NCI-H345 (cell line): ENCODE measurements at places on chromosomes 5 and 9.

DNA sequence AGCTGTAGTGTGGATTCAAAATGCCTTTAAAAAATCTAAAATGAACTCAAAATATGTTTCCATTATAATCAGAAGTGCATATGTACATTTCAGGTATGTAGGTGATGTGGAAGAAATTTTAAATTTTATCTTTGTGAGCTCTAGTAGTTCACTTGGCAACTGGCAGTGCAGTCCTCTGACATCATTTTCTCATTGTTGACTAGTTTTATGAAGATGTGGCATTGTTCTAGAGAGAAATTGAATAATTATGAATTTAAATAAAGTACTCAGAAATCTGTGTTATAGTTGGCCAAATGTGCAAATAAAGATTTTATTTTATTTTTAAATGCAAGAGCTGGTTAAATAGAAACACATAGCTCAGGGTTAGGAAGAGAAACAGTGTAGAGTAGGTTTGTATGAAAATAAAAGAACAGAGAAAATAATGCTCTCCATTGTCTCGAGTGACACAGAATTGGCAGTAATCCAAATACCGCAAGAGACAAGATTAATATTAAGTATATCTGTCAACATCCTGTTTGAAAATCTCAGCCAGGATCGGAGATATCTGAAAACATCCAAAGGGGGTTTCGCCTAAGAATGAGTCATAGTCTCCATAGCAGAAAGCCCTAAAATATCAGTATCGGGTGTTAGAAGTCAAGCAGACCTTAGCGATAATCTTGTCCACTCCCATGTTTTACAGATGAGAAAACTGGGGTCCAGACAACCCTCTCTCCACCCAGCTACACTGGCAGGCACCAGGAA, 189.4 kb downstream of the CCDC192 start:
- peak; percentile 14 for DNase-seq

DNA sequence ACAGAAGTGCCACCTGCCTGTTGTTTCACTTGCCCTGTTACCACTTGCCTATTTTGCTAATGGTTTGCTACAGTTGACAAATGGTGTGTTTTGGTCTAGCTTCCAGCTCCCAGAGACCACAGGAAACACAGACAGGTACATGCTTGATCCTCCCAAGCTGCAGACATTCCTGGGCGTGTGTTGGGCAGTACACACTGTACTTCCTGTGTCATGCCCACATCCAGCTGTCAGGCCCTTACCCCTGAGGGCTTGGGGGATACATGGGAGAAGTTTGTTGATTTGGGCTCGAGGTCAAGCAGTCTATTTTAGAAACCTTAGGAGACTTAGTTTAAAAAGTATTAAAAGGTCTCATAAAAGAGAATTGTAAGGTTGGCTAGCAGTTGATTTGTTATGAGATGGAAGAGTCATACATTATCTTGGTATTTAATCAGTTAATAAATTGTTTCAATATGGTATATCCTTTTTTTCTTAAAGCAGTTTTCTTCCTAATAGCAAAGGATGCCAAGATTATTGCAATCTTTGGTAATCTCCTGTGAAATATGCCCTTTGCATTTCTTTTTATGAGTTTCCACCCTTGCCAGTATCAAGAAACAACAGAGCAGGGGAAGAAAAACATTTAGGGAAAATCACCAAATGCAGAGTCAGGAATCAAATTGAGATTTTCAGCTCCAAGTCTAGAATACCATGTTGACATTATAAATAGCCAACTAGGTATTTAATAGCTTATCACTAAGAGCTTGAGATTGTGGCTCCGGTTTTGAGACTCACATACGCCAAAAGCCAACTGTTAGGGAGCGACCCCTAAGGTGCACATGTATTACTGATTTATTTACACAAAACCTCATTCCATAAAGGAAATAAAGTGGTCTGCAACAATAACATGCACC, 52.3 kb upstream of the CD180 start:
- DNase-seq = no peak

- no peak for DNase-seq
Measured at GRCh38 chr9:83489961-83490360, 48.2 kb downstream of the FRMD3 start.

DNA sequence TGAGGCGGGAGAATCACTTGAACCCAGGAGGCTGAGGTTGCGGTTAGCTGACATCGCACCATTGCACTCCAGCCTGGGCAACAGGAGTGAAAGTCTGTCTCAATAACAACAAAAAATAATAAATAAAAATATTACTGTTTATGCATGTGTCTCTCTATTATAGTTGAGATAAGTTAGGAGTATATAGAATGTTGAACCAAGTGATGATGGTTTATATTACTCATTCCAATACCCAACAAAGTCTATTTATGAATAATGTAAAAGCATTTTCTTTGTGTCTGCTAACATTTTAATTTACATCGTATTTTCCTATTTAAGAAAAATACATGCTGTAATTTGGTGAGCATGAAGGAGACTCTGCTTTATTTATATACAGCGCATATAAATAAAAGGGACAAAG, 35.8 kb downstream of the CREBRF start:
- DNase-seq = no peak
